ENCODE measurements at places on chromosomes 3 and 15.

- ATAC-seq = no peak
Observed at GRCh38 chr15:60223176-60223575, 174.6 kb downstream of the ANXA2 start.

- ATAC-seq = no peak
Observed at GRCh38 chr3:108487439-108487838, 23.0 kb downstream of the MYH15 start.

DNA sequence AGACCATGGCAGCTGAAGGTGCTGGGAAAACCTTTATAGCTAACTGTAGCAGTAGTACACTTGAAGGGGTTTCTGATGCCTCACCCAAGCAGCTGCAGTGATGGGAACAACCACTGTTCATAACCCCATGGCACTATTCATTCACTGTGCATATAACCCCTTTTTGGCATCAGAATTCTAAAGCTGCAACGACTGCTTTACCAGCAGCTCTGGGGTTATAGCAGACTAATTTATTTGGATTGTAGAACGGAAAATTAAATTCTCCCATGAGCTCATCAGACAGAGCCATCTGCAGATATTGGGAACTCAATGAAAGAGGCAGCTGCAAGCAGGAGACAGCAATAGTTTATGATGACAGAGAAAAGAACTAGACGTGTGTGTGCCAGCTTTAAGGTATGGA is 28.6 kb downstream of the TFDP2 start:
- ATAC-seq = no peak

DNA sequence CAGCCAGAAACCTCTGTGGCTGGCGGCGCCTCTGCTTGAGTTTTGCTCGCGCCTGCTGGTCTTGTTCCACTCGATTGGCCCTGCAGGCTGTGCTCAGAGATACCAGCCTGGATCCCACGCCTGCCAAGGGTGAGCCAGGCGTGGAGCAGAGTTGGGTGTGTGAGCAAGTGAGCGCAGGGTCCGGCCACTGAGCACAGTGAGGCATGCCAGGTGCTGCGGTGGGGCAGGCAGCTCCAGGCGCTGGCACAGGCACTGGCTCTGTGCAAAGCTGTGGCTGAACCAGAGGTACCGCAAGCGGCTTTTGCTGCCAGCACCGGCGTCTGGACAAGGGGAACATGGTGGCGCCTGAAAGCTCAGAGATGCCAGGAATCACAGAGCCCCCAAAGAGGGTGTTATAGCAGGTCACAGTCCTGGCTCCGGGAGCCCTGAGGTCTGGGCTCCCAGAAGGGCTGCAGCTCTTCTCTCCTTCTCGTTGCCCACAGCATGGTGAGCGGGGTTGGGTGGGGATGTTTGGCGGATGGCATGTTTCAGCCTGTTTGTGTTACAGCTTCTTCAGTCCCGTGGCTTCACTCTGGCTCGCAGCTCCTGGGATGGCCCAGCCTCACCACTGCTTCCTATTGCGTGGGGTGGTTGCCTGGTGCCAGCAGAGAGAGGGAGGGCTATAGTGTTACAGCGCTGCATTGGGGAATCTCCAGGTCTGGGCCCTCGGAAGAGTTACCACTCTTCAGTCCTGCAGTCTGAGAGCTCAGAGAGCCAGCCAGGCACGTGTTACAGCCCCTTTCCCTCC is 73.9 kb downstream of the NR1D2 start:
- ATAC-seq = no peak

All from activated CD4-positive, CD25-positive, alpha-beta regulatory T cell treated with anti-CD3 and anti-CD28 coated beads, Interleukin-2, amount 50 U/mL, for 24 hours (primary cell).